ENCODE measurements at places on chromosomes 5 and 9.

GRCh38 chr5:74665273-74665672 lies 19.8 kb upstream of the HEXB start:
- DNase-seq: no peak

- DNase-seq: peak; percentile 92
Measured at GRCh38 chr9:126420643-126421564, 94.3 kb downstream of the MVB12B start.

- no peak for DNase-seq
Measured at GRCh38 chr9:7454624-7455023, 345.0 kb downstream of the DMAC1 start.

DNA sequence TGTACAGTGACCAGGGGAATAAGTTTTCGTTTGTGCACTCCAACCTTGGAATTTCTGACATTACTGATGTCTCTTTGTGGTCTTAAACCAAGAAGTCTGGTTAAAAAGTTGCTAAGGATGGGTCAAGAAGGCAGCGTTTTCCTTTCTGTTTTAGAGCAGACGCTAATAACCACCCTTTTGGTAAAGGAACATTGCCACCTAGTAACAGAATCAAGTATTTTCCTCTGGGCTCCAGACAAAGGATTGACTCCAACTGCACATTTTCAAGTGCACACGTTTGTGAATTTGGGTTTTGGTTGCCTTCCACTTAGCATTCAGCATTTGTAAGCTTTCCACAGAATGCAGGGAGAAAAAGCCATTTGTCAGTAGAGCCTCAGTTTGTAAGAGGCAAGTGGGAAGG lies 22.2 kb upstream of the CEP78 start:
- DNase-seq: no peak

DNA sequence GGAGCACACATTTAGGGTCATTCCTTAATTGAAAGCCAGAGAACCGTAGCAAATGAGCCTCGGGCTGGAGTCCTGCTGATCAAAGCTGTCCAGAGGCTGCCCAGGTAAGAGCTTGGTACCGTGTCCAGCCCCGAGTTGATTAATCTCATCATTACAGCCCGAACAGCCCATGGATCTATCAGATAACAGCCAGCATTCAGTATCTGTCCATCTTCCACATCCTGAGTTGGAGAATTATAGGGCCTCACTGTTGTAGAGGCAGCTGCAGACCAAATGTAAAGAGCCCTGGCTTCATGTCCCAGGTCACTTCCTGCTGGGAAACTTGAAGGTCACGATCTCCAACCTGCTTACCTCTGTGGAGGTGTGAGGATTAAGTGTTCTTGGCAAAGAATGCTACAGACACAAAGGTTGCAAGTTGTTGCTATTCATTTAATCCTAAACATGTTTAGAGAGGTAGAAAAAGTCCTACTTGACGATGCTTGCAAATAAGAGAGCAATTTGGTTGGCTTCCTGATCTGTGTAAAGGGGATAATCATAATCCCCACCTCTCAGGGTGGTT lies 16.1 kb downstream of the GGTA1 start:
- DNase-seq: no peak

DNA sequence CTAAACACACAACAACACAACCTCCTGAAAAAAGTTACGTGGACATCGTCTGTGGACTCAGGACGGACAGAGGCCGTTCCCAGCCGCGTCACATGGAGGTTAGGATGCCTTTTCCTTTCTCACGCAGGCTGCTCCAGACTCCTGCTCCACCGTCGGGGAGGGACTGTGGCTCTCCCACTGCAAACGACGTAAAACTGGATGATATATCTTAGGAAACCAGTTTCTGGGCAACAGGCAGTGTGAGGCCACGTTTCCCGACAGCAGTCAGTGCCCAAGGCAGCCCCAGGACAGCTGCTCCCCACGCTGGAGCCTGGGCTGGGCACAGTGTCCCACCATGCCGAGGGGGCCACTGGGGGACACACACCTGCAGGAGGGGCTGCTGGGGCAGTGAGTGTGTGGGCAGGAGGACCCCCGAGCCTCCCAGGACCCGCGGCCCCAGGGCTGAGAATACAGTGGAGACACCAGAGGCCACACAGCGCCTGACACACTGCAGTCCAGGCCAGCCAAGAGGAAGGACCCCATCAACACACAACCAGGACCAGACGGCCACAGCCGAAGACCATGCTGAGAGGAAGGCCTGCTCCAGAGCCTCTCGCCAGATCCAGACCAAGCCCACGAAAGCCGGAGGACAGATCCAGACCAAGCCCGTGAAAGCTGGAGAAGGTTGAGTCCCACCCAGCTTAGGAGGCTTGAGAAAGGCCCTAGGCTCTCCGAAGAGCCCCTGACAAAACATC lies 26.2 kb downstream of the EXD3 start:
- DNase-seq: no peak

- no peak for DNase-seq
Measured at GRCh38 chr5:134837530-134838181, 8.1 kb upstream of the C5orf24 start.

DNA sequence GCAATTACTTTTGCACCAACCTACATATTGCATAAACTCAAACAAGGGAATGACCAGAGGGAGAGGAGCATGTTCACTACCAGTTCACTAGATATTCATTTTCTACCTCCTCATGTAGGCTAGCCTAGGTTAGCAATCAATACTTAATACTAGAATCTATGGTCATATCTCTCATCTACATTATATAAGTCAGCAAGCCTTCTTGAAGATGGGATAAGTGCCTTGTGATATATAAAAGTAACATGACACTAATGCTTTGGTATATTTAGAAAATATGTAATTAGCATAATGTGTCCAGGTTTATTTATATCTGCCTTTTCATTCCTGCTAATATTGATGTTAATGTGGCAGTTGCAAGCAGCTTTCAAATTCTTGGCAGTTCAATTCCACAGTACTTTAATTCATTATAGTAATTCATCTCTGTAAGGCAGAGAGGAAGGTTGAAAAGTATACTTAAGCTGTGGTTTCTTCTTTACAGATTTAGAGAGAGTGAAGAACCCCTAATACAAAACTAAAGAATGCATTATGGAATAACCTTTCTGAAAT lies 1613.2 kb upstream of the ACO1 start:
- no peak for DNase-seq

Data from NCI-H510A treated with DMSO at 0.1 percent for 48 hours (cell line).